ENCODE measurements at places on chromosomes 2 and 18.

GRCh38 chr2:85668009-85668856 is at the start of gene SFTPB:
Gene SFTPB, minus strand, starts transcription at chr2:85668199. Its CDS starts 16 bp downstream, at chr2:85668183.
- no peak for DNase-seq

GRCh38 chr2:74777161-74777900 is 56.6 kb upstream of the HK2 start:
- no peak for DNase-seq

DNA sequence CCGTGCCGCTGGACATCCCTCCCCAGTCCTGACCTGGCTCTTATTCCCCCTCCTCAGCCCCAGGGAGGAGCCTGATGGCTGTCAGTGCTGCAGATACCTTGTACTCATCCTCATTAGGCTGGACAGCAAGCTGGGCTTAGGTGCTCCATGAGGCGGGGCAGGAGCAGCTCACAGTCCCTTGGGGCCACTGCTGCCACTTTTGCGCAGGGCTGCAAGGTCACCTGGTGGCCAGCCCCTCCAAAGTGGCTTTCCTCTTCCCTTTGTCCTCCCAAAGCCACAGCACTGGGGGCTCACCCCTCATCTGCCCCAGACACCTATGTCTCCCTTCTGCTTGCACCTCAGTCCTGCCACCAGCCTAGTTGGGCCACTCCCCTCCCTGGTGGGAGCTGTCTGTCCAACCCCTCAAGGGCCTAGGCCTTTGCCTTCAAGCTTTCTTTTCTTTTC is 60.8 kb downstream of the FAM168B start:
- no peak for DNase-seq

DNA sequence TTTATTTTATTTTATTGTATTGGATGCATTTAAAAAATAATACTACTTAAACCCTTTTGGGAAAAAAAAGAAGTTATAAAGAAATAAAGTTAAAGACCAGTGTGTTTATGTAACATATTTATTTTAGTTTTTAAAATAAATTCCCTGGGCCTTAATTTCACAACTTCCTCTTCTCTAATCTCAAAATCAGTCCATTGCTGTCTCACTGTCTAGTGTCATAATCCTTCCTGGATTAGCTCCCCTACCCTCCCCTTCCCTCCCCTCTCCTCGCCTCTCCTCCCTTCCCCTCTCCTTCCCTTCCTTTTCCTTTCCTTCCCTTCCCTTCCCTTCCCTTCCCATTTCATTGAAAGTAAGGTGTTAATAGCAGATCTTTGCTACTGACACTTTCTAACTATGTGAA is 40.3 kb upstream of the ZEB2 start:
- DNase-seq: no peak

DNA sequence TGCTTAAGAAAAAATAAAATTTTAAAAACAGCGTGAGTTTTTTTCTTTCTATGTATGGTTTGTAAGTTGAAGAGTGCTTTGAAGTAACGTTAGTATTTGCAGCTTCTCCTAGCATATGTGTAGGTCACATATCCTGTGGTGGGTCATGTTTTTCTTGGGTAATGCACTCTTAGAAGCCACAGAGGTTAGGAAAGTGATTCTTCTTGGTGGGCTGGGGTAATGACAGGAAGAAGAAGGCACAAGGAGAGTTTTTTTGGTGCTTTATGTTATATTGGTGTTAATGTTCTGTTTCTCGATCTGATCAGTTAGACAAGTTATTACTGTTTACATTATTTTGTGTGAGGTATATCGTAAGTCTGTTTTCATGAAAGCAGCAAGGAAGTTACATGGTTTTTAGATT is 109.0 kb downstream of the ICA1L start:
- peak; percentile 43 for DNase-seq

GRCh38 chr2:47277187-47277586 is 122.1 kb upstream of the STPG4 start:
- no peak for DNase-seq

- no peak for DNase-seq
Observed at GRCh38 chr2:64599469-64599868, 54.2 kb downstream of the SERTAD2 start.

DNA sequence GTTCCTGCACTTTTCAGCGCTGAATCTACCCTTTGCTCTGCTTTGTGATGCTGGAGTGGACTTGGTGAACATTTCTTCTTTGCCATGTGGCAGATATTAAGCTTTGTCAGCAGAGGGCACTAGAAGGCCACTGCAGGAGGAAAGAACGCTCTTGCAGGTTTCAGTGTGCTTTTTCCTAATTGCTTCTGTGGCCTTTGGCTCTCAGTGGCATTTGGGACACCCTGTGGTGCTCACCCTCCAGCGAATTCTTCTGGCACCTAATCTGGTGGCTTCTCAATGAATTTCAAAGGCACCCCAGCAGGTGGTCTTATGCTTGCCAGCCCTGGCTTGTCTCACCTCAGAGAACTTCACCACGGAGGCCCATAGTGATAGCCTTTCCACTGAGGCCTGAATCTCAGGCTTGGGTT is 146.7 kb downstream of the MYO3B start:
- DNase-seq: peak; percentile 8

GRCh38 chr2:101882769-101883307 is 108.9 kb upstream of the IL1R2 start:
- no peak for DNase-seq

DNA sequence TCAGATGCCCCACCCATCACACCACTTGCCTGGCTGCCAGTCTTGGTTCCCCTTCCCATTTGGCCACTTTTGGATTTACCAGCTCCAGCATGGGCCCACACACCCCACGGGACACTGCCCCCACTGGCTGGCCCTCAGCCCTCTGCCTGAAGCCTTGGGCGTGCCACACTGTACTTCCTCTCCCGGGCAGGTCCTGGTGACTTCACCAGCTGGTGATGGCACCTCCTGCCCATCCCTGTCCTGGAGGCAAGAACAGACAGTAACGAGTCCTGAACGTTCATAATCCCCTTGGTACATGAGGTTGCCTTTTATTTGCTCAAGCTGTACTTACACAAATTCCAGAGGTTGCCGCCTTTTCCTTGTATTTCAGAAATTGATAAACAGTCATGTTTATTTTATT is 81.1 kb downstream of the TMEM17 start:
- DNase-seq: no peak

DNA sequence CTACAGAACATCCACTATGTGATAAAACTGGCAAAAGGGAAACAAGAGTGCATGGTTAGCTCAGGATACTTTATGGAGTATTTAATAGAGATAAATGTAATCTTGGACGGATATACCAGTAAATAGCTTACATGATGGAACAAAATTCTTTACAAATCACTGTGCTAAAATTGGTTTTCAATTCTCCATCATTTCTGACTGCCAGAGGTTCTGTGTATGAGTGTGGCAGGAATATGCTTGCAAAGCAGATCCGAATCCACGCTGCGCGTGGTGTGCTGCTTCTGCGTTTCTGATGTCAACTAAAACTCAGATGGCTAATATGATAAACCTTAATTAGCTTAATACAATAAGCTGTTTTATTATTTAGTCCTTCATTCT is 2.1 kb downstream of the ZNF532 start:
- no peak for DNase-seq

DNA sequence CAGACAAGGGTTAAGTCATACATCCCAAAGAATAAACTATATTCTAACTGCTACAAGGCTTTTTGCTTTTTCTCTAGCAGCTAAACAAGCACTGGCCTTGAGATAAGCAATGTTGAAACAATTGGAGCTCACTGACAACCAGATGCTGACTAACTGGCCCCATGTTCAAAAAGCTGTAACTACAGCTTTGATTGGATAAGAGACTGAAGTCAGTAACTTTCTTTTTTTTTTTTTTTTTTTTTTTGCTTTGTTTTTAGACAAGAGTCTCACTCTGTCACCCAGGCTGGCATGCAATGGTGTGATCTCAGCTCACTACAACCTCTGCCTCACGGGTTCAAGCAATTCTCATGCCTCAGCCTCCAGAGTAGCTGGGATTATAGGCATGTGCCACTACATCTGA is 45.4 kb upstream of the TMEM163 start:
- DNase-seq: no peak

- DNase-seq: no peak
Observed at GRCh38 chr18:74351354-74351753, 35.7 kb downstream of the C18orf63 start.

DNA sequence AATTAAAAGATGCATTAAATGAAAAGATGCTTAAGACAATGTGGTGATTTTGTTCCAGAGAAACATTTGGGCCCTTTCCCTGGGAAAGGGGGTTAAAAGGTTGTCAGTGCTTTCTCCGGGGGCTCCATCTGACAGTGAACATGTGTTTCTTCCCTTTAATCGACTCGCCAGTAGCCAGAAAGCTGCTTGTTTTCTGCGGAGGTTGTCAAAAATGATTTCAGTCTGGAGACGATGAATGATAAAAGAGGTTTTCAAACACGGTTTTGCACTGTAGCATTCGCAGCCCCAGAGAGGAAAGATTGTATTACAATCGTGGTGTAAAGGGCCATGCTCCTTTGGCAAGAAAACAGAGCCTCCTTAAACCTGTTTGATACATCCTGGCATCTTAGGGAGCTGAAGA is 111.5 kb upstream of the MEIS1 start:
- no peak for DNase-seq

GRCh38 chr2:189681203-189681602 is 6.7 kb downstream of the ANKAR start:
- DNase-seq: no peak

DNA sequence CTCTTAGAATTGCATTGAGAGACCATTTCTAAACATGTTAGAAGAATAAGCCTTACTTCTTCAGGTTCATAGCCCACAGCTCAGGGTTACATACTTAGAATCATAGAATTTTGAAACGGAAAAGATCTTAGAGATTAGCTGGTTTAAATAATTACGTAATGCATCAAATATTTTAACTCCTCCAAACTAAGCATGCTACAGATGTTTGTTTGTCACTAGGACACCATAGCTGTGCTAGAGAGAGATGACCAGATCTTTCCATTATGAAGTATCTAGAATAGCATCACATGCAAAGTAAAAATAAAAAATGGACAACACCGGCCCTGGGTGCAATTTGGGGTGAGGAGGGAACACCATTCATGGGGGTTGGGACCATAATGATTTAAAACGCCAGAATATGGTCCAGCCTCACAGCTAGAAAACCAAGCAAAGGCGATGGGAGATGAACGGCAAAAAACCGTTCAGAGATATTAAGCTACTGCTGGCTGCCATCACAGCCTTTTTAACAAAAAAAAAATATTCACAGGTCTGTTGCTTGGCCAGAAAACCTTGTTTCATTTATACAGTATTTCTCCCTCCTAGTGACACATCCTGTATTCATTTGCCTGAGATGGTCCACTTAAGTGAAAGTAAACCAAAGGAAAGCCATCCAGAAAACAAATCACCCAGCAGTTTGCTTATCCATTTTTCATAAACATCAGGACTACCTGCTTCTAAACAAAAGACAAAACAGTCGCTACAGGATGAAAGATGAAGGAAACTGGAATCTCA is 94.2 kb downstream of the EPHA4 start:
- DNase-seq: no peak

DNA sequence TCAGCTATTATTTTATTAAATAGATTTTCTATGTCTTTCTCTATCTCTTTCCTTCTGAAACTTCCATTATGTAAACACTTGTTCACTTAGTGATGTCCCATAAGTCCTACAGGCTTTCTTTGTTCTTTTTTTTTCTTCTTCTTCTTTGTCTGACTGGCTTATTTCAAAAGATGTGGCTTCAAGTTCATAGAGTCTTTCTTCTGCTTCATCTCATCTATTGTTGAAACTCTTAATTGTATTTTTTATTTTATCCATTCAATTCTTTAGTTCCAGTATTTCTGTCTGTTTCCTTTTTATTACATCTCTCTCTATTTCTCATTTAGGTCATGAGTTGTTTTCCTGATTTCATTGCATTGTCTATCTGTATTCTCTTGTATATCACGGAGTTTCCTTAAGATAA is 38.5 kb downstream of the BOD1L2 start:
- no peak for DNase-seq

- DNase-seq: no peak
Observed at GRCh38 chr2:149329489-149330126, 779 bp upstream of the LYPD6 start.

DNA sequence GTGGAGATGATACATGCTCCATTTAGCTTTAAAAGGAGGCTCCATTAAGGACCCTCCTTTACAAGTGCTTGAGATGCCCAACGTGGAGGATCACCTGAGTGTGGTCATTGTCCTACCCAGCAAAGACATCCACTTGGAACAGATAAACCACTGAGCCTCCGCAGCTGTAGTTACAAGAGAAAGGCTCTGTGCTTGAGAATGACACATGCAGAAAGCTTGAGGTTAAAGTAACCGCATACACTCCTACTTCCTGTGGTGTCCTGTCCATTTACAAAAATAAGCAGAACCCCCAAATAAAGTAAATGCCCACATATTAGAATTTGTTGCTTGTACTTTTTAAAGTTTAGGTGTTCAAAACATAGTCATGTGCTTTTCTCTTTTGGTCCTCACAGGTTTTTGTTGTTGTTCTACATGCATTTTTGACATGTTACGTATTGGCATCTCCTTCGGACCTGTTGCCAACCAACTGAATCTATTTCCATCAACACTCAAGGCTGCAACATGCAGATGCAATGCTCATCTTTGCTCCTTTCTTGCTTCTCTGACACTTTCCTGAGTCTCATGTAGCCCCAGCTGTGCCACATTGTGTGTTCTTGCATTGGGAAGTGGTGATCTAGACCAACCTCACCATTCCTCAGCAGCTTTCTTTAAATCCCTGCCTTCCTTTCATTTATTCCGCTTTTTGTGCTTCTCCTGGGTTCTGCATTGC is 56.0 kb downstream of the SERPINB7 start:
- no peak for DNase-seq

DNA sequence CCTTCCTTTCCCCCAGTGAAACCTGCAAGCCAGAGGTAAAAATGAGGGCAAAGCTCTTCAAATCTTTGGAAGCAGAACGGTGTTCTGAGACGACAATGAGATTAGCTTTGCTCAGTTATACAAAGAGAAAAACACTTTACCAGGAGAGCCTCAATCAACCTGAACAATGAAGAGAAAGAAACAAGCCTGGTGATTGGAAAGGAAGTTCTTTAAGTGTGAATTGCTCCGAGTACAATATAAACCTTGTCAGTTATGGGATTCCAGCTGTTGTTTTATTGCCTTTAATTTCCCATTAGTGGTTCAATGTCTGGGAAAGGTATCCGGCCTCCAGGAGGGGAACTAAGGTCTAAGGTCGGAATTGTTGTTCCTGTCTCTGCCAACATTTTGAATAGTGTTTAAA is 901.6 kb downstream of the EPHA4 start:
- DNase-seq: no peak

- DNase-seq: no peak
Observed at GRCh38 chr18:27769152-27769551, 407.8 kb downstream of the CDH2 start.

- no peak for DNase-seq
Observed at GRCh38 chr2:236558993-236559978, 10.3 kb upstream of the ACKR3 start.

- no peak for DNase-seq
Observed at GRCh38 chr2:225995796-225996461, 596.4 kb downstream of the NYAP2 start.

- no peak for DNase-seq
Observed at GRCh38 chr2:67828066-67828465, 234.7 kb downstream of the C1D start.

Data from CD4-positive, alpha-beta T cell treated with Interleukin-4 for 4 hours (primary cell).